Aorta (tissue), 5 donors: ENCODE measurements at places on chromosomes 5 and 9. TPM values are rescaled to one million over a fixed set of nuclear protein-coding genes. Genes with fewer than 3 reads are reported as not detected.

Gene SLC34A3
- total RNA-seq, result not detected

Gene CEL
- total RNA-seq, result 4.5 TPM

Gene POU5F2
- 2.8 TPM for total RNA-seq

DNA sequence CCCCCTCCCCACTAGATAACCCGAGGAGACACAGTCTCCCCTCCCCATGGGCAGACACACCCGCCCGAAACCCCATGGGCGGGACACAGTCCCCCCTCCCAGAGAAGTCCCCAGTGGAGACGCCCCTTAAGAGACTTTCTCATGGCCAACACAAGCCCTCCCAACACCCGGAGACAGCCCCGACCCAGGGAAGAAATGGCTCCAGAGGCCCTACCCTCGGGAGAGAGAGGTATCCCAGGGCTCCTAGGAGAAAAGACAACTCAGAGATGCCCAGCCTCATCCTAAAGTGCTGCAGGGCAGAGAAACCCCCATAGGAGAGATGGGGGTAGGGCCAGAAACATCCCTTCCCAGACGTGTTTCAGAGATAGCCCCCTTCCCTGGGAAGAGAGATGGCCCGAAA lies 27.4 kb downstream of the PCDH1 start:
- no peak for DNase-seq

DNA sequence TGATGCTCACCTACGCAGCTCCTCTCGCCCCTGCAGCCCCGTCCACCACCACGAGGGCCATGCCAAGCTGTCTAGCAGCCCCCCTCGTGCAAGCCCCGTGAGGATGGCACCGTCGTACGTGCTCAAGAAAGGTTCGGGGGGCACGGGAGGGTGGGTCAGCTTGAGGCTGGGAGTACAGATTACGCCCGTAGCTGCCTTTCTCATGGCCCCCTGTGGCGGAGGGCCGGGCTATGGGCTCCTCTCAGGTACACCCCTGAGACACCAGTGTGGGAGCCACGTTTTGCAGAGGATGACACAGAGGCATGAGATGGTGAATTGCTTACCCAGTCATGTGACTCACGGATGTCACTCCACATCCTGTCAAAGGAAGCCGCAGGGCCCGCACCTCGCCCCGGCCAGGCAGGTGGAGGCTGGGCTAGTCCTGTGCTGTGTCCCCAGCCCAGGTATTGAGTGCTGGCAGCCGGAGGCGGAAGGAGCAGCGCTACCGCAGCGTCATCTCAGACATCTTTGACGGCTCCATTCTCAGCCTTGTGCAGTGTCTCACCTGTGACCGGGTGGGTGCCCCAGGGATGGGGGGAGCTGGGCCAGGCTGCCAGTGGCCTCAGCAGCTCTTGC lies 33.7 kb downstream of the USP20 start:
- peak; percentile 72 for DNase-seq

DNA sequence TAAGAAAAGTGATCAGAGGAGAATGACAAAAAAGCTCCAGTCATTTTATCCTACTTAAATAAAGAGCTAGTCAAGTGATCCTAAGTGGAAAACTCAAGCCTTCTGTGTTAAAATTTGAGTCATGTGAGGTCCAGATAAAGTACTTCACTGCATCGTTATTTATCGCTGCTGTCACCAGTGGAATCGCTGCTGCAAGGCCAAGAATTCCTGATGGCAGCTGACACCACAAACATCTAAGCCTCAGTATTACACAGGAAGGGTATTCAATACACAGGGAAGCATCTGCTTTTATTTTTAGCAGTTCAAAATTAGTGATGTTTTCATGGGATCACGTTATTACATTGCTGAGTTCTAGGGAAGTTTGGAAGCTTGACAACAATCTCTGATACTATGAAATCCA lies 190.3 kb downstream of the GOLPH3 start:
- no peak for DNase-seq

DNA sequence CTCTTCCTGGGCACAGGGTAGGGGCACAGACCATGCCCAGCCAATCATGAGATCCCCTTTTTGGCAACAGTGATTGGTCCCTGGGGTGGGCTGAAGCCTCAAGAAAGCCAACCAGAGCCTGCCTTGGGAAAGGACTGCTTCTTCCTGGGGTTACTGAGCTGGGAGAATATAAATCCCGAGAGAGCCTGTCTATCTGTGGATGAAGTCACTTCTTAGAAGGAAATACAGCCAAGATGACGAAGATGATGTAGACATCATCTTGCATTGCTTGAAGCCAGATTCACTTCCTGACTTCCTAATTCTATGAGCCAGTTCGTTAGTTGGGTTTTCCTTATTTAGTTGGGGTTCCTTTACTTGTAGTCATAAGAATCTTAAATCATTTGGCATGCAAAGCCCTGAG lies 50.1 kb upstream of the PWWP2A start:
- no peak for DNase-seq

DNA sequence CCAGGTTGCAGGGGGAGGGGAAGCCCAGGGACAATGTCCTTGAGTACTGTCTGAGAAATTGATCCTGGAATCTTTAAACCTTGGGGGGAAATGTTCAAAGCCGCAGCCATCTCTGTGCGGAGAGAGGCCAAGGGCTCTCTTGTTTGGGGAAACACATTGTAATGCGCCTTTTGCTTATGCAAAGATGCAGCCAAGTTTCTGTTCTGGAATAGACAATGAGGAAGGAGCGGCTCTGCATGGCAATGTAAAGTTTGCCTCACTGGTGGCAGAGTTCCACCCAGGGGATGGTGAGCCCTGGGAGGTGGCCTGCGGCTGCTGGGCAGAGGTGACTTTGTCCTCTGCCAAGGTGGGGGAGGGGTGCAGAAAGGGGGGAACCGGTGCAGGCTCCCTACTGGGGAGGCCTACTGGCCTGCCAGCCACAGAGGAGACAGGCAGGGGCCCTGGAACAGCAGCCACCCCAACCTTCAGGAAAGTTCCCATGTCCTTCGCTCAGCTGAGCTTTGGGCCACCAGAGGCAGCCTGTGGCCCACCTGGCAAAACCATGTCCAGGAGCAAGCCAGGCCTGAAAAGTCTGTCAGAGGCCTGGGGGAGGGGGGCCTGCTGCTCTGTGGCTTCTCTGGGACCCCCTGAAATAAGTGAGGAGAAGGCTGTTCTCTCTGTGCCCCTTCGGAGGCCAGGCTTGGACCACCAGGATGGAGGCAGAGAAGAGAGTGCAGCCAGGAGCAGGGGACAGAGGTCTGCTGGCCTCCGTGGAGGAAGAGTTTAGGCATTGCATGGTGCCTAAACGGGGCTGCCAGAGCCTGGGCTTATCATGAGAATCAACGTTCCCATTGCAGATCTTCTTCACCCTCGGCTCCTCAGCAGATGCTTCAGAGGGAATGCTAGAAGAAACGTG lies 127.8 kb downstream of the ZNF354C start:
- DNase-seq, result peak; percentile 23

- no peak for DNase-seq
Observed at GRCh38 chr5:110435207-110435606, 291.3 kb downstream of the TMEM232 start.
